ENCODE measurements at places on chromosomes 4 and X. TPM values are rescaled to one million over a fixed set of nuclear protein-coding genes. Genes with fewer than 3 reads are reported as not detected.

Gene MAGEB3
- polyA plus RNA-seq = not detected

Gene CTAG1B
- not detected for polyA plus RNA-seq

DNA sequence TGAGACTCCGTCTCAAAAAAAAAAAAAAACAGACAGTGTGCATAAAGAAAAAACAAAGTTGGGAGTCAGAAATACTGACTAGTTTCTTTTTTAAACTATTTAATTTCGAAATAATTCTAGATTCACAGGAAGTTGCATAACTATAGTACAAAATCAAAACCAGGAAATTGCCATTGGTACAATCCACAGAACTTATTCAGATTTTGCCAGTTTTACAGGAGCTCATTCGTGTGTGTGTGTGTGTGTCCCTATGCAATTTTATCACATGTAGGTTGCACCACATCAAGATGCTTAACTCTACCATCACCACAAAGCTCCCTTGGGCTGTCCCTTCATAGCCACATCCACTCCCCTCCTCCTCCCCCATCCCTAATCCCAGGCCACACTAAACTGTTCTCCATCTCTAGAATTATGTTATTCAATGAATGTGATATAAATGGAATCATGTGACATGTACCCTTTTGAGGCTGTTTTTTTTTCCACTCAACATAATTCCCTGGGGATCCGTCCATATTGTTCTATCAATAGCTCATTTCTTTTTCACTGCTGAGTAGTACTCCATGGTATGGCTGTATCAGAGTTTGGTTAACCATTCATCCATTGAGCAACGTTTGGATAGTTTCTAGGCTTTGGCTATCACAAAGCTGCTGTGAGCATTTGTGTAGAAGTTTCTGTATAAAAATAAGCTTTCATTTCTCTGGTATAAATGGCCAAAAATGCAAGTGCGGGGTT, 16.3 kb upstream of the DDX3X start:
- DNase-seq = no peak

Gene CLRN2
- polyA plus RNA-seq = not detected

Gene KLB
- 0.51 TPM for polyA plus RNA-seq

- DNase-seq = no peak
Measured at GRCh38 chr4:108431986-108432385, 188.4 kb upstream of the RPL34 start.

GRCh38 chrX:53357799-53358530, 64.5 kb downstream of the SMC1A start:
- peak; percentile 36 for DNase-seq

GRCh38 chrX:136759968-136760367, 20.8 kb downstream of the ARHGEF6 start:
- DNase-seq = no peak

Gene H2BW2
- not detected for polyA plus RNA-seq

- DNase-seq = no peak
Measured at GRCh38 chr4:159698336-159698735, 595.5 kb downstream of the RAPGEF2 start.

DNA sequence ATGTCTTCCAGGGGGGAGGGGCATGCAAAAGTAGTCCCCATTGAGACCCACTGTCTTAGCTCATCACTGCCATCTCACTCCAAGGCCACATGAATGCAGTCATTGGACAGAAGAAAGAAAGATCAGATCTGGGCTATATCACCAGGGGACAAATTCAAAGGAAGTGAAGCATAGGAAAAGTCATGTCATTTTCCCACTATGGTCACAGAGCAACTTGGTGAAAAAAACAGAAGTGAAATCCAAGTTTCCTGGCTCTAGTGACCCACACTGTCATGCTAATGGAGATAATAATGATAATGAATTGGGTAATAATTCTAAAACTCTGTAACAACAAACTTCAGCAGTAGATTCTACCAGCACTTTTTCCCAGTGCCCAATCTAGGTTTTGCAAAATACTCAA, 9.9 kb downstream of the LHFPL1 start:
- no peak for DNase-seq

- peak; percentile 82 for DNase-seq
Measured at GRCh38 chr4:86935853-86936733, 1.3 kb downstream of the AFF1 start.

DNA sequence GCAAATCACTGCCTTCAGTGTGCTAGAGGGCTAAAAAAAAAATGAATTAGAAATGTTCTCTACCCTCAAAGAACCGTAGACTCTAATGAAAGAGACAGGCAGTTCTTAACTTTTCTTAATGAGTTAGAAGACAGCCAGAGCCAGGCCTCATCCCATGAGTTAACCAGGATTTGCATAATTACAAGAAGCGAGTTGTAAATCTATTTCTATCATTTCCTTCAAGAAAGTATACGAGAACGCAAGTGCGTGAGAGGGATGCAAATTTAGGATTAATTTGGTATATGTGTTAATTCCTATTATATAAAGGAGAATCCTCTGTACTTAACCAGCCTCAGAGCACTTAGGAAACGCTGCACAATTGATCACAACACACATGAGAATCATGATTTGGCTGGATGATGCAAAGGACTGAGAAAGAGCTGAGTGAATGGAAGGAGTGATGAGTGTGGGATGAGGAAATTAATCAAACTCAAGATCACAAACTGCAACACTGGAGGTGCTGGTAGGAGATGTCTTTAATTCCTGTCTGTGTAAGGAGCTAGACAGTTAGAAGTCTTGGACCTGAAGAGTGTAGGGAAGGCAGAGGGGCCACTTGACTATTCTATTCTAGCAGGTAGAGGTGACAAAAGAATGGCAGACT, 157.2 kb downstream of the ATP10D start:
- DNase-seq = no peak

GRCh38 chr4:99293357-99293756, 2.6 kb upstream of the ADH1A start:
- DNase-seq = no peak

Gene MTMR1
- polyA plus RNA-seq = 17.4 TPM

GRCh38 chr4:76923619-76924357, 25.8 kb upstream of the SEPTIN11 start:
- no peak for DNase-seq

GRCh38 chr4:151991884-151992167, 231.0 kb upstream of the GATB start:
- DNase-seq = no peak

Gene HS6ST2
- 0.01 TPM for polyA plus RNA-seq

- DNase-seq = no peak
Measured at GRCh38 chrX:320126-320783, 1.7 kb upstream of the GTPBP6 start.

Gene TCEANC
- 0.96 TPM for polyA plus RNA-seq

Data from A549 (cell line).